ENCODE measurements at places on chromosomes 7 and 10. TPM values are rescaled to one million over a fixed set of nuclear protein-coding genes. Genes with fewer than 3 reads are reported as not detected.

The DNAJC12 gene
- 0.65 TPM for total RNA-seq

The IKZF5 gene
- 16.0 TPM for total RNA-seq

The FAM131B gene
- total RNA-seq: 0.55 TPM

The MPP7 gene
- total RNA-seq: 24.0 TPM

The PTEN gene
- 83.1 TPM for total RNA-seq

The BAMBI gene
- total RNA-seq: 0.13 TPM

The STK32C gene
- 9.7 TPM for total RNA-seq

The PPP1R17 gene
- total RNA-seq: not detected

The CFAP69 gene
- not detected for total RNA-seq

The POP7 gene
- 31.9 TPM for total RNA-seq

The CDHR1 gene
- 0.41 TPM for total RNA-seq

The ZNF12 gene
- total RNA-seq: 28.9 TPM

The TFAM gene
- 48.0 TPM for total RNA-seq

The PMPCB gene
- total RNA-seq: 69.1 TPM

The FOXP2 gene
- not detected for total RNA-seq

The COL26A1 gene
- total RNA-seq: not detected

The CALML3 gene
- total RNA-seq: not detected

The EIF5AL1 gene
- total RNA-seq: 1.8 TPM

The SERPINE1 gene
- total RNA-seq: 0.22 TPM

The CUZD1 gene
- total RNA-seq: 2.0 TPM

The FAM24B gene
- 9.1 TPM for total RNA-seq

The PDE6C gene
- not detected for total RNA-seq

The PHKG1 gene
- 1.9 TPM for total RNA-seq

The ACTA2 gene
- total RNA-seq: 4.8 TPM

The GJD4 gene
- not detected for total RNA-seq

The GALNT17 gene
- not detected for total RNA-seq

The SNCG gene
- total RNA-seq: 1.3 TPM

The SPRN gene
- not detected for total RNA-seq

The ANKRD61 gene
- not detected for total RNA-seq

The MOGAT3 gene
- total RNA-seq: 0.18 TPM

The PNLIPRP3 gene
- total RNA-seq: not detected

The C1GALT1 gene
- total RNA-seq: 46.5 TPM

The ADIRF gene
- total RNA-seq: not detected

The RET gene
- 0.22 TPM for total RNA-seq

The SRRM3 gene
- not detected for total RNA-seq

The GDF2 gene
- not detected for total RNA-seq

The INA gene
- not detected for total RNA-seq

The PILRA gene
- 2.6 TPM for total RNA-seq

The UPK3BL2 gene
- total RNA-seq: 15.7 TPM

The CALHM2 gene
- 108 TPM for total RNA-seq

The CYP26C1 gene
- 0.05 TPM for total RNA-seq

The SPDYE5 gene
- total RNA-seq: 0.17 TPM

The PTPN20 gene
- 0.68 TPM for total RNA-seq

The FAM25G gene
- total RNA-seq: not detected

The BTBD16 gene
- not detected for total RNA-seq

The KNDC1 gene
- 0.26 TPM for total RNA-seq

The GPRIN2 gene
- not detected for total RNA-seq

Measured in activated naive CD4-positive, alpha-beta T cell treated with anti-CD3 and anti-CD28 coated beads, Interleukin-2, amount 10 ng/mL, durations not matched to agents 5 hours and 36 hours (primary cell).